ENCODE measurements at places on chromosomes 3 and 15. TPM values are rescaled to one million over a fixed set of nuclear protein-coding genes. Genes with fewer than 3 reads are reported as not detected.

Gene ZNF860
- 0.62 TPM for total RNA-seq

DNA sequence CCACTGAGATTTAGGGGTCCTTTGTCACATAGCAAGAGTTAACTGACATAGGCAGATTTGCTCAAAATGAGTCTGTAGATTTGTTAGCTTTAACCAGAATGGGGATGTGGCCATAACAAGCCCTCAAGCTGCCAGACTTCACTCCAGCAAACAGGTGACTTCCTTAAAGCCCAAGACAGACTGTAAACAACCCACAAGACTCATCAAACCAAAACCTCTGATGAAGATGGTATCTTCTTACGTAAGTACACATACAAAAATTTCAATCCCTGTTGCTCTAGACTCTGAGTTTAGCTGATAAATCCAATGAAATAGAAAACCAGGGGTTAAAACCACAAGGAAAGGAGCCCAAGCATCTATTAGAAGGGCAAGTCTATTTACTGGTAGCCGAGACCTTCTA, 18.2 kb upstream of the ZBTB20 start:
- no peak for DNase-seq

Gene SSUH2
- 1.1 TPM for total RNA-seq

DNA sequence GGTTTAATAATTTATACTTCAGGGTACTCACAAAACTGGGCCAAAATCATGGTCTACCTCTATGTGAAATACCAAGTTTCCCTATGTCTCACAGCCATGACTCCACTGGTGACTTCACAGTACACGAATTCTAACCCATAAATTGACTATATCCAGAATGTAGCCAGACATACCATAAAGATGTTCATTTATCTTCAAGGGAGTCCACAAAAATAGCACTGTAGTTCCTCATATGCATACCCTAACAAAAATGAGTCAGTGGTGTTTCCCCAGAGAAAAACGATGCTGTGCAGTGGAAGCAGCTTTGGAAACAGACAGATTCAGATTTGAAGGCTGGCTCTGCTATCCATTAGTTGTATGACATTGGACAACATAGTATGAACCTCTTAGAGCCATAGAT, 438.8 kb downstream of the FHIT start:
- DNase-seq = no peak

Gene NEIL1
- 10.3 TPM for total RNA-seq

Data from muscle of leg (tissue), 16 donors.